ENCODE measurements at places on chromosomes 7 and 10. TPM values are rescaled to one million over a fixed set of nuclear protein-coding genes. Genes with fewer than 3 reads are reported as not detected.
A peak's percentile ranks its signal among the peaks of the same experiment; 100 is the strongest.

DNA sequence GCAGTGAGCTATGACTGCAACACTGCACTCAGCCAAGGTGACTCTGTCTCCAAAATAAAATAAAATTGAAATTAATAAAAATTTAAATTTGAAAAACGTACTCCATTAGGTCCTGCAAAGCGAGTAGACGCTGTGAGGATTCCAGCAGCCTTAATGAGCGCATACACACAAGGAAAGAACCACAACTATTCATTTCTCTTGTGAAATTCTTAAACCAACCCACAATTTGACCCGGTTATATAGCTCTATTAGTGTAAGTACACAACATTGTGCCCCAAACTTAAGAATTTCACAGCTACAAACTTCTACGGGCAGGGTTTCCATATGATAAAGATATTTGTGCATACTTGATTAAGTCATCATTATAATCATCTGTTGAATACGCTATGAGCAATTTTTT, 84.4 kb downstream of the PARD3 start:
- no peak for DNase-seq

DNA sequence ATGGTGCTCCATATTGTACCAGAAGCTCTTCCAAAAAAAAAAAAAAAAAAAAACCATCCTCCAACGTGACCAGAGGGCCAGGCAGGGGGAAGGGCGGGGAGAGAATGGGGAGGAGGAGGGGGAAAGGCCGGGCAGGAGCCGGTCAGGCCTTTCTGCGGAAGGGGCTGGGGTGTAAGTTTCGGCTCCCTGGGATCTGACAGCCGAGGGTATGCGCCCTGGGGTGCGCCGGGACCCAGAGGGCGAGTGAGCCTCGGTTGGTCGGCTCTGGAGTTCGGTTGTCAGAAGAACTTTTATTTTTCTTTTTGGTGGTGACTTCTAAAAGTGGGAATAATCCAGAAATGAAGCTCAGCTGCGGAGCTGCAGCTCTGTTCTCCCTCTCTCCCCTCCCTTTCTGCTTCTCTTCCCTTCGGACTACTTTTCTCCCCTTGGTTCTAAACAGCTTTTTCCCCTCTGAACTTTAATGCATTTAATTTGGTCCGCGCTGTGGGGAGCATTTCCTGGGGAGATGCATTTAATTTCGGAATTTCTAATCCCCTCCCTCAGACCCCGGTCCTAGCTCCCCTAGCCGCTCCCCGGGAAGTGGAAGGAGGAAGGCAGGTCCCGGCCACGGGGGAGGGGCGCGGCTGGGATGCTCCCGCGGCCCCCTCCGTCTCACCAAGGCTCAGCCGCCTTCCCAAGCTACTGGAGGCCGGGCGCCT, 3.9 kb upstream of the PAX2 start:
- no peak for DNase-seq

DNA sequence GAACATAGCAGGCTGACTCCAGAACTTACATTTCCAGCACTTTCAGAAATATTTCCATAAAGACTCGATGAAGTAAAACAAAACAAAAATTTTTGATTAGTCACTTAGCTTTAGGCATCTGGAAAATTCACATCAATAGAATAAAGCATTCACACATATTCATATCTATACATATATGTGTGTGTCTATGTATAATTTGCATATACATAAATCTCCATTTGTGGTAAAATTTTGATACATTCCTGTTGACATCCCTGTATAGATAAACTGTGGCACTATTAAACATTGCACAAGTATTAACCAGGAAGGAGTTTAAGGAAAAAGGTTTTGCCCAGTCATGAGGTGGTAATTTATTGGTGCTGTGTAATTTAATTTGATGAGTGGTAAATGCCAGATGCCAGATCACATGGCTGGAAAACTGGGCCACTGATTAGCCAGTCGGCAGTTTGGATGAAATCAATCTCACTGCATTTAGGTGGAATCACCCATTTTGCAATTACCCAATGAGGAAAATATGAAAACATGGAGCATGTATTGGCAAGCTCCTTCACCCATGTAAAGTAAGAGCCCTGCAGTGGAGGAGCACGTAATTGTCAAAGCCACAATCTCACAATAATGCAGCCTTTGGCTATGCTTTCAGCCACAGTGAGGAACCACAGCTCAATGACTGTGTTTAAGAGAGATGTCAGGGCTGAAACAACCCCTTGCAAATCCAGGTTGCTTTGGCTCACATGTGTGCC, 294.6 kb downstream of the RNLS start:
- no peak for DNase-seq

GRCh38 chr10:127228195-127228787, 31.9 kb upstream of the INSYN2A start:
- peak; percentile 53 for DNase-seq

- peak; percentile 64 for DNase-seq
Observed at GRCh38 chr10:91551856-91552255, 81.0 kb downstream of the PPP1R3C start.

DNA sequence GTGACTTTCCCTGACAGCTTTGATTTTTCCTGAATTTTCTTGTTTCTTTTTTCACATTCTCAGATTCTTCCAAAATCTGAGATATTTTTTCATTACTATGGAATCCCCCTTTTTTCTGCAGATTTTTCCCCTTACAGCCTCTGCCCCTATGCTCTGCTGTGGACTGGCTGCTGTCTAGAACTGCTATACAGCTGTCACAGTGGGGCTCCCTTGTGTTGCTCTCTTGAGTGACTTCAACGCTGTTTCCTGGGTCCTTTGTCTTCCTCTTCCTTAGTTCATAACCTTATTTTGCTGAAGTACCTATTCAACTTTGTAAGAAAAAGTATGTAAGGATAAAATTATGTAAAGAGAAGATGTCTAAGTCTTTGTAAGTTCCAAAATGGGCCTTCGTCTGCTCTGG, 234.1 kb upstream of the YAE1 start:
- no peak for DNase-seq

GRCh38 chr10:36345807-36346206, 703.7 kb upstream of the FZD8 start:
- DNase-seq, result no peak

DNA sequence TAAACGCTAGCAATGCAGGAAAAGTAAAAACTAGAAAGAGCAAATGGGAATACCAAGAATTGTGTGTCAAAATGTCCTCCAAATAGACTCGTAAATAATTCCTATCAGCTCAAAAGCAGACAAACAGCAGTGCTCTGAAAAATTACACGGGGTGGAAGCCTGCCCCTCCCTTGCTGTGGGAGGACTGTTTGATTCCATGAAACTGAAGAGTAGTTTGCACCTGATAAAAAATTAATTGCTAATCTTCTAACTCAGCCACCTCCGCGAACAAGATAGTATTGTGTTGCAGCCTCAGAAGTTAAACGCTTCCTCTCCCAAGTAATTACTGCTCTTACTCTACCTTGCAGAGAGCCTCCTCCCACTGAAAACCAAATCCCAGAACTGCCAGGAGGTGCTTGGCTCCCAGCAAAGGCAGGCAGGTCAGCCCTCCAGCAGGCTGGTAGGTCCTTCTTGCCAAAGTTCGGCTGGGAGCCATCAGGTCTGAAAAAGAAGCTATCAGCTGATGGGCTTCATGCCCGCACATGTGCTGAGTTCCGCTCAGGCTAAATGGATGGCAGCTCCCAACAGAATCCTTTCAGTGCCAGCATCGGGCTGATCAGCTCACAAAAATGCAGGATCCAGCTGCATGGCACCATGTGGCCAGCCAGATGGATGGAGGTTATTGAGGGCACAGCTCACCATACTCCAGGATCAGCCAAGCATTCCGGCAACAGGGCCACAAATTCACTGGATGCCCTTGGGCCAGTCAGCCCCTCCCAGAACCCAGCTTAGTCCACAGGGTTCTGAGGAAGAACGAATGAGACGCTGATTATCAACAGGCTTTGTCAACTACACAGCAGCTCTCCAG, 37.1 kb downstream of the MAD1L1 start:
- no peak for DNase-seq

- DNase-seq, result no peak
Observed at GRCh38 chr7:146683439-146683838, 566.8 kb downstream of the CNTNAP2 start.

GRCh38 chr7:36279200-36279925, 110.3 kb upstream of the ANLN start:
- peak; percentile 40 for DNase-seq

DNA sequence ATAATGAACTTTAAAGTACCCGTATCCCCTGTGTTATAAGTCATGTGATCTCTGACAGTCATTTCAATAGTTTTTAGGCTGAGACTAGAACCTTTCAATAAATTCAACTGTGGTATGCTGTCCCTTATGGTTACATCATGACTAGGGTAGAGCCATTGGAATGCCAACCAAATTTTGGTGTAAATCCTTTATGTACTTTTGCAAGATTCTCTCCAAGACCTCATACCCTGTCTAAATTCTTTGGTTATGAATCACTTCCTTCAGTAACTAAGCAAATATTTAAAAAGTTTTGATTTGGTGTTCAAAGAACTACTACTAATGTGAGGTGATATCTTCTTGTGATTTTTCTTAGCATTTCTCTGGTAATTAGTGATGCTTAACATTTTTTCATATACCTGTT, 20.8 kb upstream of the OR6B1 start:
- DNase-seq, result no peak

Gene NRP1
- total RNA-seq, result 20.6 TPM

All from left lobe of liver (tissue), 2 donors.